Fibroblast of the aortic adventitia (primary cell): ENCODE measurements at places on chromosomes 2 and 18.

GRCh38 chr2:218360453-218360852 is 3.8 kb downstream of the CATIP start:
- no peak for DNase-seq

DNA sequence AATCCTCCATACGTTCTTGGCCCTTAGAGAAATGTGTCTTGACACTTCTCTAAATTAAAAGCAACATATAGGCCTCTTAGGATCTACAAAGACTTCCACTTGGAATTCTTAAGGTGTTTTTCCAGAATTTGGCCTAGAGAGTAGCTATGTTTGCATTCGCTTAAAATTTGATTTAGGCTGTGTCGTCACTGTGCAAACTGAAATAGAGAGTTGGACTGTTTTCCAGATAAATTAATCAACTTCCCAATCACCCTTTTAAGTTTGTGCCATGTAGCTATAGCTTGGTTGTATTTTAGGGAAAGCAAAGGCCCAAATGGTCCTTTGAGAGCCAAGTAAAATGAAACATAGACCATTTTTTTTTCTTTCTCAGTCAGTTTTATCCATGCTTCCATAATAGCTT is 128.6 kb upstream of the RASGRP3 start:
- DNase-seq: no peak

- DNase-seq: no peak
These were observed 88.9 kb downstream of the SOWAHC start for GRCh38 chr2:109703077-109703476.

GRCh38 chr2:69177785-69178636 is 165.0 kb downstream of the ANTXR1 start:
- peak; percentile 96 for DNase-seq

DNA sequence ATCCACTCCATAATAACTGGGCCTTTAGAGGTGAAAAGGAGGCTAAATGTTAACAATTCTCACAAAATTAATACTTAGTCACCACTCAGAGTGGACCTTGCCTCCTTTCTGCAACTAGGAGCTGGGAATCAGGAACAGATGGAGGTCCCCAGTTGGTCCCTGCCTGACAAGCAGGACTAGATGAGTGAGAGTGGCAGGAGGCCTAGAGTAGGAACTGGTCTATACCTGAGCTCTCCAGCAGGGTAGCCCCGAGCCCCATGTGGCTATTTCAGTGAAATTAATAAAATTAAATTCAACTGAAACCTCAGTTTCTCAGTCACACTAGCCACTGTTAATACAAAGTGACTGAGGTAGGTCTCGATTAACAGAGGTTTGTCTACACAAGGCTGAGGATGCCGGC is 150.5 kb downstream of the MYO5B start:
- DNase-seq: no peak

GRCh38 chr18:25097569-25098056 is 254.4 kb downstream of the ZNF521 start:
- DNase-seq: peak; percentile 4

DNA sequence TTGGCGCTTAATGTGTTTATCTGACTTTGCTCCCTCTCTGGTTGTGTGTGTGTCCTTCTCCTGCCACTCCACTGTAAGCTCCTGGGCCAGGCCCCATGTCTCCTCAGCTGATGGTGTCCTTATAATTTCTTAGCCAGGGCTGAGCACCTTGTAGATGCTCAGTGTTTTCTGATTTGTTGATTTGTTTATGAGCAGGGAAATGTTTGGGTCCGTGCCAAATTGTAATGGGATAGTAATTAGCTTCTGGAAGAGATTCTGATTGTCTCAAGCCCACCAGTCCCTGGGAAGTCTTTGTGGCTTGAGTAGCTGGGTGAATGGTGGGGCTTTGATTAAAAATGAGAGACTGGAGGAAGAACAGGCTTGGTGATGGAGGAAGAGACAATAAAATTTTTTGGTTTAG is 270.5 kb downstream of the MYCN start:
- no peak for DNase-seq

- DNase-seq: peak; percentile 34
These were observed 19.4 kb upstream of the NCL start for GRCh38 chr2:231483398-231484329.

- DNase-seq: no peak
These were observed 16.5 kb downstream of the HS6ST1 start for GRCh38 chr2:128302011-128302743.

DNA sequence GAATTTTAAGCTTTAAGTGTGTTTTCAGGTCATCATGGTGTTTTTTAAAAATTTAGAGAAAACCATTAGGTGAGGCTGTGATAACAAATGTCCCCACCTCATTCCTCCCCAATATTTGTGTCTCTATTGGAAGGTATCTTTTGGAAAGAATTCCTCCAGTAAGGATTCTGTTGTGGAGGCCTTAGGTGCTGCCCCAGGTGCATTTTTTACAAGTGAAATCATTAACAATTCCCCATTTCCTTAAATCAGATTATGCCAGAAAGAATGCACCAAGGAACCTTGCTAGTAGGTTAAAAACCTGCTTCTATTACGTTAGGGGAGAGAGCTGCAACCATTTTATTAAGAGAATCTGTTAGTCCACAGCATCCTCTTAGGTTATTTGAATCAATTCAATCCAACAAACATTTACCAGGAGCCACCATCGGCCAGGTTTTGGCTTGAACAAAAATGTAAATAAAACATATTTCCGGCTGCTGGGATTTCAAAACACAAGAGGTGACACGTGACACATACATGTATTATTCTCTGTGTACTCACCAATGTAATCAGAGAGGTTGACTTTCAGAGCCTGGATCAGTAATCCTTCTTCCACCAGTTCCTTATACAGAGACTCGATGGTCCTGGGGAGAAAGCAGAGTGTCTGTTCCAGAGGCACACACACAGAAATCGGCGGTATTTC is 112.5 kb upstream of the ASB18 start:
- no peak for DNase-seq

- no peak for DNase-seq
These were observed 10.1 kb upstream of the TRMT61B start for GRCh38 chr2:28880193-28880592.

DNA sequence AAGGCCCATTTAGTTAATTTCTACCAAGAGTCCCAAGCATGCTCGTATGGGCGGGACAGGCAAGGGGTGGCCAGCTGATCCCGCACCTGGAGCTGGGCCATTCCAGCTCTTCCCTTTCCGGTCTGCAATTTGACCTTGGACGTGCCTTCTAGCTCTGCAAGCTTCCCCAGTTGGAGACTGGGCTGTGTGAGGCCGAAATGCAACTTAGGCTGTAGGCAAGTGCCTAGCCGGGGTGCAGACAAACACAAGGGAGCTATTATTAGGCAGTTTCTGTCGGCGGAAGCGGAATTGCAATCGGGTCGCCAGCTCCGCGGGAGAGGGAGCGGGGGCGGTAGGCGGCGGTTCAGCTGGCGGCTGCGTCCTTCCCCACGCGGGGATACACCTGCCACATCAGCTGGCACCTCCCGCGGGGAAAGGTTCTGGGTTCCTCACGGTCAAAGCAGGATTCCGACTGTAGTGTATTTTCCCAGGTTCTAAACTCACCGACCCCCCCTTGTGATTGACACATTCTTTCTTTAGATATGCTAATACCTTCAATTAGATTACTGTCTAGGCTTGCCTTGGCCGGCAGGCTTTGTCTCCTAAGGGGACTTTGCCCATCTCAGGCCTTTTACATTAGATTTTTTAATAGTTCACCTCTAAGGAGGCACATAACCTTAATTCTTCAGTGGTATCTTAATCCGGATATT is 17.1 kb upstream of the ZNF532 start:
- no peak for DNase-seq

DNA sequence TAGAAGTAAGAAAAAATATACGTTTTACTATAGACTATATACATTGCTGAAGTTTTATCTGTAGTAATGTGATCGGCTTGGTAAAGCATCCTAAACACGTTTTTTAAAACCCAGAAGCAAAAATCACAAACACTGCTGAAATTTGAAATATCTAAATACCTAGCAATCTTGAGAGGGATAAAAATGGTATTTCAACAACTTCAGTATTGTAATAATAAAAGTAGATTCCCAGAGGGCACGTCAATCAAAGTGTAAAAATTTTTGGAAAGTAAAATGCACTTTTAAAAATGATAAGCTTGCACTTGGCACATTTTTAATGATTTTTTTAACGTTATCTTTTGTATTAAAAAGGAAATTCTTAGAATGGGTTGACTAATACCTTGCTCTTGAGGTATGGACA is 1.6 kb downstream of the ZC3H6 start:
- DNase-seq: peak; percentile 24

GRCh38 chr2:8407332-8407731 is 274.5 kb upstream of the ID2 start:
- DNase-seq: no peak

GRCh38 chr2:29865512-29865911 is 55.9 kb downstream of the ALK start:
- no peak for DNase-seq

DNA sequence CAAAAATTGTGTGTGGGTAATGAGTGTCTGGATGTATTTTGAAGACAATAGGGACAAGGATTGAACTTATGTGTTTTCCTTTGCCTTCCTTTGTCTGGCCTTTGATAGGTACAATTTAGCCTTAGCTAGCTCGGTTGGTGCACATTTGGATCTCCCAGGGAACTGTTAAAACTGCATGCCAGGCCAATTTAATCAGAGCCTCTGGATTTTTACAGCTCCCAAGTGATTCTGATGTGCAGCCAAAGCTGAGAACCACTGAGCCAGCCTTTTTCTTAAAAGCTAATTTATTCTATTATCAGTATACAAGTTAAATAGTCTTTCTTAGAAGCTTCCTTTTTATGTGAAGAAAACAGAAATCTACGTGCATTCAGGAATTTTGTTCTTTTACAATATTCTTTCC is 25.0 kb downstream of the PLEK start:
- no peak for DNase-seq

- peak; percentile 31 for DNase-seq
These were observed 1.7 kb downstream of the LYPD1 start for GRCh38 chr2:132668189-132668823.

GRCh38 chr2:222481941-222482340 is 57.6 kb downstream of the SGPP2 start:
- no peak for DNase-seq

DNA sequence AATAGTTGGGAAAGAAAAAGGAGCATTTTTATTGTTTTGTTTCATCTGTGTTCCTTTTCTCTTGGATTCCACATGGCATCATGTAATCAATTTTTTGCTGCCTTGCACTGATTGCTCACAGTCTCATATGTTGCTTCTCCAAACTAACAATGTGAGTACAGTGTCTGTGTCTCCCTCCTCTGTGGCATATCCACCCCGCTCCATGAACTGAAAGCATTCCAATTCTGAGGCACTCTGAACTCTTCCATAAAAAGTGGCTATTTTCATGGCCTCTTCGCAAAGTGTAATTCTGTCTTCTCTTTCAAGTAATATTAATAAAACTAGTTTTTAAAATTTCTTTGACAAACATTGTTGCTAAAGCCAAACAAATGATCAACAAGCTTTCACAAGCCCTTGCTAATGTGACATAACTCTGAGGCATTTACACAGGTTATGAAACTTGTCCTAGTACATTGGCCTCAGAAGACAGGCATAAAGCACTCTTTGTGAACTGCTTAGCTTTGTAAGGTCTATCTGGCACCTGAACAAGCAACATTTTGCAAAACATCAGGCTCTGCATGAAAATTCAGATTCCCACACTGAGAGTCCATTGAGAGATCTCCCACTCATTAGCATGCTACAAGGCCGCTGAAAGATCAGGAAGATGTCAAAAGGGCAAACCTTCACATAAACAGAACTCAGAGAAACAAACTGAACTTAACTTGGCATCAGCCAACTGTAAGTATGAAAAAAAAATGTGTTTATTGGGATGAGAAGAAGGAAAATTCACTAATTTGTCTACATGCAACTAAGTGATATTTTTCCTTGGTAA is 33.0 kb downstream of the GPR75 start:
- no peak for DNase-seq

- no peak for DNase-seq
These were observed 54.9 kb downstream of the LIPG start for GRCh38 chr18:49616618-49617328.

DNA sequence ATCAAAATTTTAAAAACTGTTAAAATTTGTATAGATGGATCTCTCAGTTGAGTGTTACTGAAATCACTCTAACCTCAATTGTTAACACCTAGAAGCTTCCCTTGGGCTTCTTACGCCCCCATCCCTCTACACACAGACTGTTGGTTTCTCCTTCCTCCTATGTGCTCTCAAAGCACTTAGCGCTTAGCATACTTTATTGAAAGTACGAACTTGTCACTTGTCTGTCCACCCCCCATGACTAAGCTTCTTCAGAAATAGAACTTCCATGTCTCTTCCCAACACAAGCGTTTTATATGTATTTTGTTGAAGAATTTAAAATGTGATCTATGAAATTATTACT is 441 bp downstream of the MPHOSPH10 start:
- DNase-seq: no peak

DNA sequence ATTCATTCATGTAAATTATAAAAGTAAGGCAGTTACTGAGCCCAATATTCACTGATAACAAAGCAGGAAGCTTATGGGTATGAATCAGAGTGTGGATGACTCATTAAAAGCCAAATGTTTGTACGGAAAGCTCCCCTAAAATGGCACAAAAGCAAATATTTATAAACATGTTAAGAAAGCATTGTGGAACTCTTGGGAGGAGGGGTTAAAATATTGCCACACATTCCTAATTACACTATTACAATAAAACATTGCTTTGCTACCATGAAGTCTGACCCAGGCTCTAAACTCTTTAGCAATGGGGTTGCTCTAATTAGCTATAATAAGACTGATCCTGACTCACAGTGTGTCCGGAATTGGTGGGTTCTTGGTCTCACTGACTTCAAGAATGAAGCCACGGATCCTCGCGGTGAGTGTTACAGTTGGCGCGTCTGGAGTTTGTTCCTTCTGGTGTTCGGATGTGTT is 110.9 kb downstream of the NAB1 start:
- DNase-seq: peak; percentile 83

DNA sequence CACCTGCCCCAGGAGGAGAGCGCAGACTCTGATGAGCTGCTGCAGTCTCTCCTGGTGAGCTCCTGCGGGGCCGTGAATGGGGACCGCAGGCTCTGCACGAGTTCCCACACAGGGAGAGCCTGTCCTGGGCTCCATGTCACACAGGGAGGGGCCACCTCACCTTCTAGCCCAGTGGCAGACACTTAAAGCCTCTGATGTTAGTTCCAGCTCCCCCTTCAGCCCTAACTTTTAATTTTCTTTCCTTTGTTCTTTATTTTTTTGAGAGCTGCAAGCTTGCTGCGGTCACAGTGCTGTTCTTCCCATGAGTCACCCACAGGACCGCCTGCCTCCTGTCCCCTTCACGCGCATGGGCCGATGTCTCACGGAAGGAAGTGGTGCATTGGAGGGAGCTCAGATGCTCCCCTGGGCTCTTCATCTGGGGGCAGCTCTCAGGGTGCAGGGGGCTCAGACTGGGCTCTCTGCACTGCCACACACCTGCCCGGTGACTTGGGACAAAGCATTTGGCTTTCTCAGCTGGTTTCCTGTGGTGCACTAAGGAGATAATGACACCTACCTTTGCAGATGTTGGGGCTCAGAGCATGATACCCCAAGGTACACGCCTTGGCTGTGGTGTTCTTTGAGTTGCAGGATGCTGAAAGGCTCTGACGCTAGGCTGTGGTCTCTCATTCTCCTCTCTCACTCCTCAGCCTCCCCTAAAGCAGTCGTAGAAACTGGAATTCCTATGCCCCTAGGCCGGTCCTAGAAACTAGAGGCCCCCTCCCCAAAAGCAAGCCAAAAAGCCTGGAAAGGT is 37.2 kb upstream of the PXDN start:
- no peak for DNase-seq

GRCh38 chr2:231050018-231050901 is 6.4 kb upstream of the PSMD1 start:
- DNase-seq: no peak

GRCh38 chr2:239704737-239705136 is 303.9 kb upstream of the HDAC4 start:
- no peak for DNase-seq

- DNase-seq: peak; percentile 82
These were observed 11.4 kb downstream of the RAB31 start for GRCh38 chr18:9719421-9719981.
